ENCODE measurements at places on chromosomes 4 and X. TPM values are rescaled to one million over a fixed set of nuclear protein-coding genes. Genes with fewer than 3 reads are reported as not detected.

- DNase-seq = no peak
Measured at GRCh38 chr4:171478181-171478580, 335.0 kb upstream of the GALNTL6 start.

GRCh38 chr4:44725166-44725565 lies 1.2 kb downstream of the GNPDA2 start:
- DNase-seq = no peak

DNA sequence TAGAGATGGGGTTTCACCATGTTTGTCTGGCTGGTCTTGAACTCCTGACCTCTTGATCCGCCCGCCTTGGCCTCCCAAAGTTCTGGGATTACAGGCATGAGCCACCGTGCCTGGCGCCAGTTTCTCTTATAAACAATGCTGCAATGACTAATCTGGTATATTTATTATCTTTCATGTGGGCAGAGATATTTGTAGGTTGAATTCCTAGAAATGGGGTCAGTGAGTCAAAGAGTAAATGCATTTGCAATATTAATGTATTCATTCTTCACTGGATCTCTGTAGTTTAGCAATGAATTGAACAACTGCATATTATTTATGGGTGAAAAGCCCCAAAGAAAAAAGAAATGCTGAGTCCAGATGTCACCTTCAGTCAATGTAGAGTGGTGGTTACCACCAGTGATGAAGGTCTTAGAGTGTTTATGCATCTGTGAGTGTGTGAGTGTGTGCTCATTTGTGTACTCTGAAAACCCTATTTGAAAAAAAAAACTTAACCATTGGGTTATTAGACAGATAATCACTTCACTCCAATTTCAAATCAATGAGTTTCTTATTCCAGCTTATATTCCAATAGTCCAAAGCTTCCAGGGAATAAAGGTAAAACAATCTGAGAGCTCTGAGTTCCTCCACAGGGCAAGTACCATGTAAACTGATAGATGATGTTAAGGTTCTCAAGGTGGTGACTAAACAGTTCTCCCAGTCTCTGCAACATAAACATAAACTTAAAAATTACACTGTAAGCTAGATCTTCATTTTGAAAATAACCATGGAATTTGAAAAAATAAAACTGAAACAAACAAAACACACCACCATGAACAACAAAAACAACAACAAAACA lies 22.6 kb upstream of the CD38 start:
- DNase-seq = peak; percentile 72

DNA sequence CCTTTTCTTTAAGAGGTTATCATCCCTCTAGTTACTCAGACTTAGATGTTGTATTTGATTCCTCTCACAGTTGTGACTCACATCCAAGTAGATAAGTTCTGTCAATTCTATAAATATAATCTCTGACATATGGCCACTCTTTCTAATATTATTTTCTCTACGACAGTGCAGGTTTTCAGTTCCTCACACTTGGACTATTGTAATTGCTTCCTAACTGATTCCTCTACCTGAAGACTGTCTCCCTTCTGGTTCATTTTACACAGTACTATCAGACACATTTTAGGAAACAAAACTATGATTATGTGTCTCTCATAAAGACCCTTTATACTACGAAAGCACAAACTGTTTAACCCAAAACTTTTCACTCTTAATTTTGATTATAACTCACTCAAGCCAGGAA lies 31.3 kb upstream of the GNRHR start:
- no peak for DNase-seq

DNA sequence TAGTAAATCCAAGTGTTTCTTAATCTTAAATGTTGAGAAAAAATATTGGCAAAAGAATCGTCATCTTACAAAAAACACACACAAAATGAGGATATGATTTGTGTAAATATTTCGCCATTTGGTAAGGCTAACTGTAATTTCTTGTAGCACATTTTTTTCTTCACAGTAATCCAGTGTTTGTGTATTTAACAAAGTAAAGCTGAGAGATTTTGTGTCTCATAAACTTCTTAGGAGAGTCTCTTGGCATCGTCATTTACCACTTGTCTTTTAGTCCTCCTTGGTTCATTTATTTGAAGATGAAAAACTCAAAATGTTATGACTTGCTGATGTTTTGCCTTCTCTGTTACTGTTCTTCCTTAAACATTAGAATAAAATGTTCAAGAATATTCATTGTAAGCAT lies 326.7 kb upstream of the PITX2 start:
- no peak for DNase-seq

DNA sequence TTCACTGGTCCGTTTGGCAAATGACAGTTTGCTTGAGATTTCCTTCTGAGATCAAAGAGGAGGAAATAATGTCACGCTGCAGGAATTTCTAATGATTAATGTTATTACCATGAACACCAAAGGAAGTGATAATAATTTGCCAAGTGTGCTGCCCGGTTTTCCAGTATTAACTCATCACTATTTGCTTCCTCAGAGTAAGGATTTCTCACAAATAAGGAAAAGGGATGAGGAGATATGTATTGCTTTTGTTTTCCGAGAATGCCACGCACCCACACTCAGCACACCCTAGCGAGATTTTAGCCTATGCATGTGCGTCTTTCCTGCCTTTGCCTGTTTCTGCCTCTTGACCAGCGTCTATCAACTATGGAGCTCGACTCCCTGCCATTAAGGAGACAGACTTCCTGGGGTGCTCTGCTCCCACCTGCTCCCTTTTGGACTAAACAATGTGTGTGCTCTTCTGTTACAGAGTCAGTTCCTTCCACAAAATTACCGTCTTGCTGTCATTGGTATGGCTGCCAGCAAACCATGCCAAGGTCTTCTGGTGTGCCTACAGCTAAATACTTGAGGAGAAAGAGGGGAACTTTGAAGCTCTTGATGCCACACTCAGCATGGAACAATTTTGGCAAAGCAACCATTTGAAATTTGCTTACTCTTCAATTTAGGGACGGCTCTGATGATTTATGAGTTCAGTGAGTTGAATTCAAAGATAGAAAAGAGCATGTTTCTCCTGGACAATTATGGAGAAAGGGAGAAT lies 393.1 kb upstream of the ZFP42 start:
- DNase-seq = no peak

- DNase-seq = no peak
Measured at GRCh38 chrX:16807548-16807947, 21.3 kb downstream of the TXLNG start.

DNA sequence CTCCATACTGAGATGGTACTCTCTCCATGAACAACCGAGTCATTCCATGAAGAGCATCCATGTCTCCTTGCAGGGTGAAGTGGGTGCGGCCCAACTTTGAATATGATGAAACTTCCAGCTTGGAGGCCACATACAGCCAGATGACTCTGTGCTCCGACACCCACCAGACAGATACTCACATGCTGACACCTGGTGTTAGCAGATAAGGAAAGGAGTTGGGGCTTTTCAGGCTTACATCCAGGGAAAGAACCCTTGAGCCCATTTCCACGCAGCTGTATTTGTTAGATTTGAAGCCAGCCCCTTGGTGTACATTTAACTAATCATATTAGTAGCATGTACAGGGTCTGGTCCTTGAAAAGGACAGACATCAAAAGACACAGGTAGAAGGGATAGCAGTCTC lies 62.1 kb upstream of the PRRG3 start:
- no peak for DNase-seq

DNA sequence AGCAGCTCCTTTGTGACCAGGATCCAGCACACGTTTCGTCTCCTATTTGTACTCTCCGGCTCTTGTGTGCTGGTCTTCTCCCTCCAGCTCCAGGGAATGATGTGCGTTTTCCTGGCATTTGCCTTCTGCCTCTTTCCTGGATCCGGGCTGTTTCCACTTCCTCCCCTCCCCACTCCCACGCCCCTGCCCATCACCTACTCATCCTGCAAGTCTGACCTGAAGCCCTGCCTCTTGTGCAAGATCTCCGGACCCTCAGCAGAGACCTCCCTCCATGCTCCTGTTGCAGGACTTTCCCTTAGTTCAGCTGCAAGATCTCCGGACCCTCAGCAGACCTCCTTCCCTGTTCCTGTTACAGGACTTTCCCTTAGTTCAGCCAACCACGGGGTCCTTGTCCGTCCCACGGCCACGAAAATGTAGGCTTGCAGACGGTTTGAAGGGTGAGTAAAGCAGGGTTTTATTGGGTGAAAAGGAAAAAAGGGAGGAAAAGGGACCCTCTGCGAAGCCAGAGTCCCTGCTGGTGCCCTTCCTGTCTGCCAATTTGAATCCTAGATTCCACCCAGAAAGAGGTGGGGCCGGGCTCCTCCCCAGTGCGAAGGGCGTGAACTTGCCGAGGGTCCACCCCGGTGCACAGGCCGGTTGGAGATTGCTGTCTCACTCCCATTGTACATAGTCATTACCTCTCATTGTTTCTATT lies 74.4 kb upstream of the IRF2 start:
- DNase-seq = no peak

GRCh38 chrX:20263474-20263873 lies 3.2 kb downstream of the RPS6KA3 start:
- DNase-seq = no peak

DNA sequence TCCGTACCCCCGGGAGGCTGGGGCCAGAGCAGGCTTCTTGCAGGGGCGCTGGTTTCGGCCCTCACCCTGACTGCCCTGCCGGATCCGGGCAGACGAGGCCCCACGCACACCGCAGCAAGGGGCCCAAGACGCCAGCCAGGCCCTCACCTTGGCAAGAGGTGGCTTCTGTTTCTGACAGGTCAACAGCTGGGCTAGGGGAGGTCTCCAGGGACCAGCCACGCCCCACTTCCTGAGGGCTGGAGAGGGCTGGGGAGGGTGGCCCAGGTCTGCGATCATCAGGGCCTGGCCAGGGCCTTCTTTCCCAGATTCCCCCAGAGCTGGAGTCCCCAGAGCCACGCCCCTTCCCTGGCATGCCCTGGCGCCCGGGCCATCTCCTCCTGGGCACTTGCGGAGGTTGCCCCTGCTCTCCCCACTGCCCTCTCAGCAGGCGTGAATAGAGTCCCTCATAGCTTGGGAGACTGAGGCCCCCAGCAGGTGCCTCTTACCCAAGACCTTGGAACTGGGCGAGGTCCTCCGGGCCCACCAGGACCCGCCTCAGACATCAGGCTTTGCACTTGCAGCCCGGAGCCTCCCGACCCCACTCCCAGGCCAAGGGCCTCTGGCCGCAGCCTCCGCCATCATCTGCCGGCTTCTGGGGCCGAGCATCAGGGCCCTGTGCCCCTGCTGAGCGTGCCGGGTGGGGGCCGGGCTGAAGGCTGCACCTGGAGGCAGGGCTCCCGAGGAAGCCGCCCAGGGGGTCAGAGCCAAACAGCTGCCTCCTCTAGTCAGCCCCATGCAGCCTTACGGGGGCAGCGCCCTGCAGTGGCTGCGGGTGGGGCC lies 6.3 kb upstream of the FGFR3 start:
- DNase-seq = no peak

DNA sequence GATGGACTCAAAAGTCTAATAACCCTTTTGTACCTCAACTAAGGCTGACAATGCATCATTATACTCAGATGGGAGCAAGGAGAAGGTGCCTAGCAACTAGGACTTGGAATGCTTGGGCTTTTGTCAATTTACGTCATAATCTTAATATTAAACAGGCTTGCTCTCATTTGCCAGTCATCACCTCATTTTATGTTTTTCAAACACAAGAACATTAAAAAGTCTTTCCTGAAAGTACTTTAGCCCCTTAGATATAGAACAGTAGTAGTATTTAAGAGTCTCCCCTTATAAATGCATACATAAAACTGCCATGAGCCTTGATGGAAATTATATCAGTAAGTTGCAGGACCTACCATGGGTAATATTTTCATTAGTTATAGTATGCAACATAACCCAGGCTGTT lies 150.7 kb upstream of the INTU start:
- no peak for DNase-seq

DNA sequence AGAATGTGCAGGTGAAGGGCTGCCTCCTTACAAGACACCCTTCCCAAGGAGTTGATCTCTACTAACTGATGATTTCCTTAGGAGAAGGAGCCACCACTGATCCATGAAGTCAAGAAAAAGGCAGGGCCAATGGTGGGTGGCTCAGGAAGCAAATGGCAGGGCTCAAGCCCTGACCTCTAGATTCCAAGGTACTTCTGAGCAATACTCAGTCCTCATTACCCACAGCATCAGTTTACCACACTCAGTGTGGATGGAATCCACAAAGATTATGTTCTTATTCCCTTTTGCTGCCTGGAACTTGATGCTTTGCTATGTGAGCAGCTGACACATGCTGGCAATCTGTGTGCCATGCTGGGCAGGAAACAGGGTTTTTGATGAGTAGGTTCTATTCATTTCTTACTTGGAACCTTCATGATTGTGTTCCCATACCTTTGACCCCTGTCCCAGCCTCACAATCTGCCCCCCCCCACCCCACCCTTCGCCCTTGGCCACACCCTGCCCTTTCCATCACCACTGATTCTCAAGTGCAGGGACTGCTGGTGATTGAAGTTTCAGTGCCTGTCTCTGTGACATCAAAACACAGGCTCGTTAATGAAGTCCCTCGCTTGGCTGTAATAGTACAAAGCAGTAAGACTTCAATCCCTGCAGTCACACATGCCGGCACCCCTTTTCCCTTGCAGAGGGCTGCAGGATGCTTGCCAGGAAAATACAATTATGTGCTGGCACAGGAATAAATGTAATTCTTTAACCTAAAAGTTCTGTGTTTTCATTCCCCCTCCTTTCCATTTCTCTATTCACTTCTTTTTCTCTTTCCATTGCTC lies 135.6 kb upstream of the GPC4 start:
- DNase-seq = no peak

- no peak for DNase-seq
Measured at GRCh38 chrX:154908821-154909220, 22.7 kb downstream of the F8A1 start.

GRCh38 chrX:40065296-40066046 lies 32.3 kb downstream of the BCOR start:
- peak; percentile 27 for DNase-seq

DNA sequence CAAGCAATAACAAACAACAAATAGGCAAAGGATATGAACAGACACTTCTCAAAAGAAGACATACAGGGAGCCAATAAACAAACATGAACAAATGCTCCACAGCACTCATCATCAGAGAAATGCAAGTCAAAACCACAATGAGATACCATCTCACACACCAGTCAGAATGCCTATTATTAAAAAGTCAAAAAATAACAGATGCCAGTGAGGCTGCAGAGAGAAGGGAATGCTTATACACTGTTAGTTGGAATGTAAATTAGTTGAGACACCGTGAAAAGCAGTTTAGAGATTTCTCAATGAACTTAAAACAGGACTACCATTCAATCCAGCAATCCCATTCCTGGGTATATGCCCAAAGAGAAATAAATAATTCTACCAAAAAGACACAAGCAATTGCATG lies 129.8 kb upstream of the MAGEB2 start:
- DNase-seq = no peak

- DNase-seq = no peak
Measured at GRCh38 chrX:98607739-98608138, 1724.0 kb downstream of the RPA4 start.

GRCh38 chr4:14800977-14801376 lies 201.3 kb upstream of the CPEB2 start:
- DNase-seq = no peak

GRCh38 chr4:83369831-83370639 lies 35.4 kb upstream of the HPSE start:
- DNase-seq = no peak

RADX gene
- 10.1 TPM for total RNA-seq

IL2RG gene
- 231 TPM for total RNA-seq

ZNF630 gene
- total RNA-seq = 1.9 TPM

DOK7 gene
- total RNA-seq = not detected

CT45A5 gene
- total RNA-seq = not detected

SSX1 gene
- not detected for total RNA-seq

PLS3 gene
- 1.6 TPM for total RNA-seq

CFAP99 gene
- not detected for total RNA-seq

ADGRG4 gene
- not detected for total RNA-seq

MAGT1 gene
- total RNA-seq = 41.3 TPM

TRAM1L1 gene
- not detected for total RNA-seq

RXFP1 gene
- total RNA-seq = not detected

IGSF1 gene
- total RNA-seq = not detected

L1CAM gene
- total RNA-seq = 0.16 TPM

MAPK10 gene
- 0.29 TPM for total RNA-seq

USP26 gene
- not detected for total RNA-seq

All from activated naive CD8-positive, alpha-beta T cell treated with anti-CD3 and anti-CD28 coated beads for 36 hours (primary cell).